Activated CD4-positive, alpha-beta T cell treated with anti-CD3 and anti-CD28 coated beads, Interleukin-2, amount 10 ng/mL, durations not matched to agents 24 days and 14 days (primary cell): ENCODE measurements at places on chromosomes 6 and 20. TPM values are rescaled to one million over a fixed set of nuclear protein-coding genes. Genes with fewer than 3 reads are reported as not detected.

RIMS1 gene
- total RNA-seq = not detected in 2 replicates

LRRN4 gene
- not detected in 2 replicates for total RNA-seq

POU5F1 gene
- not detected in 2 replicates for total RNA-seq

DACT2 gene
- total RNA-seq = 1.8 and 1.9 TPM in 2 replicates

PTCRA gene
- total RNA-seq = not detected in 2 replicates

SCUBE3 gene
- 0.02 and 0.07 TPM in 2 replicates for total RNA-seq

TFAP2D gene
- not detected in 2 replicates for total RNA-seq

COL11A2 gene
- 0.47 and 0.56 TPM in 2 replicates for total RNA-seq

OXT gene
- 0.73 TPM in 1 of 2 replicates, not detected in the other for total RNA-seq

SRMS gene
- total RNA-seq = not detected in 2 replicates

CCN2 gene
- not detected in 2 replicates for total RNA-seq

C6orf52 gene
- 2.2 and 3.0 TPM in 2 replicates for total RNA-seq

CTAGE9 gene
- total RNA-seq = not detected in 2 replicates

- DNase-seq = no peak
These were observed 68.3 kb downstream of the SMLR1 start for GRCh38 chr6:130895516-130895915.

- no peak for DNase-seq
These were observed 46.3 kb upstream of the PLN start for GRCh38 chr6:118501765-118502164.

- DNase-seq = no peak
These were observed 65.9 kb downstream of the RIN2 start for GRCh38 chr20:19823971-19824370.

- peak; percentile 65 for DNase-seq
These were observed 125.5 kb downstream of the IPCEF1 start for GRCh38 chr6:154230910-154231595.

GRCh38 chr6:4942673-4943009 lies 61.2 kb downstream of the RPP40 start:
- DNase-seq = no peak

GRCh38 chr6:157885211-157885788 lies 62.3 kb downstream of the SNX9 start:
- peak; percentile 88 for DNase-seq

GRCh38 chr6:164927288-164928056 lies 381.9 kb downstream of the C6orf118 start:
- peak; percentile 82 for DNase-seq

DNA sequence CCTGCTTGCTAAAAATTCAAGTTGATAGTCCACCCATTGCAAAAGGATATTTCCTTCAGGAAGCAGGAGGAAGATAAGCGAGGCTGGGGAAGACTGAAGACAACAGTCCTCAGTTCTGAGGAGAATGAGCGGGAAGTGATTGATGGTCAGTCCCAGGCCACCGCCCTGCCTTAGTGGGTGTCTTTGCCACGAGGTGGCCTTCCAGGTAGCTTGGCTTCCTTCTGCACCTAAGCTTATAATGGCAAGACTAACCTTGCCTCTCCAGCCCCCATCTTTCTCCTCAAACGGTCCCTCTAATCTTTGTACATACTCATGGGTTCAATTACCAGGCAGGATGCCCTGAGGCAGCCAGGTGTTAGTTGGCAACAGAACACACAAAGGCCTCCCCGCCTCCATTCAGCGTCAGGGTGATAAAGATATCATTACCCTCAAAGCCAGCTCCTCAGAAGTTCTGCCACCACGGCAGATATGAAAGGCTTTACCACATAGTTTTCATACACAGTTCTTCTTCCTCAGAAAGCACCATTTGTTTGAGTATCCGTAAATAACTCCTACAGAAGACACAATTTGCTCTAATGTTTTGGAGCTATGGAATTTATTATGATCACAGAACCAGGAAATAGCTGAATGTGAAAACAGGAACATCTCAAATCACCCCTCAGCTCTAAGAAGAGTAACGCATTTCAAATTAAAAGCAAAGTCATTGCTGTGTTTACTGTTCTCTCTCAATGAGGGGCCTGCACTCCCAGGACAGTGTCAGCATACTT lies 249.4 kb downstream of the ATXN1 start:
- DNase-seq = peak; percentile 68

- DNase-seq = no peak
These were observed 12.5 kb downstream of the LRRC73 start for GRCh38 chr6:43497689-43498088.

- DNase-seq = peak; percentile 88
These were observed 1.7 kb downstream of the CDC25B start for GRCh38 chr20:3797592-3798372.

GRCh38 chr6:81253821-81254220 lies 498.7 kb downstream of the TENT5A start:
- DNase-seq = no peak

GRCh38 chr20:62484478-62484877 lies 8.7 kb upstream of the GATA5 start:
- DNase-seq = no peak

- DNase-seq = no peak
These were observed 32.8 kb downstream of the GSS start for GRCh38 chr20:34922654-34923381.

DNA sequence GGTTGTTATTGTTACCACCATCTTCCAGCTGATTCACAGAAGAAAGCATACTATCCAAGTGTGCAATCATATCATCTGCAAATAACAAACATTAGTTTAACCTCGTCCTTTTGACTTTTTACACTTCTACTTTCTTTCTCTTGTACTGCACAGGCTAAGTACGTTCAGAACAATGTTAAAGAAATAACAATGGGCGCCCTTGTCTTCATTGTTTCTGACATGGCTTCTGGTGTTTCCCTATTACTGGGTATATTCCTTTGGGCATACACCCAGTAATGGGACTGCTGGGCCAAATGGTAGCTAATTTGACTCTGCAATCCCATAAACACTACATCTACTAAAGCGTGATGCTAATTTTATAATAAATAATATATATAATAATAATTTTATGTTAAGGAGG lies 146.7 kb downstream of the GJA10 start:
- DNase-seq = no peak

- no peak for DNase-seq
These were observed 14.6 kb upstream of the CCR6 start for GRCh38 chr6:167108278-167108677.

DNA sequence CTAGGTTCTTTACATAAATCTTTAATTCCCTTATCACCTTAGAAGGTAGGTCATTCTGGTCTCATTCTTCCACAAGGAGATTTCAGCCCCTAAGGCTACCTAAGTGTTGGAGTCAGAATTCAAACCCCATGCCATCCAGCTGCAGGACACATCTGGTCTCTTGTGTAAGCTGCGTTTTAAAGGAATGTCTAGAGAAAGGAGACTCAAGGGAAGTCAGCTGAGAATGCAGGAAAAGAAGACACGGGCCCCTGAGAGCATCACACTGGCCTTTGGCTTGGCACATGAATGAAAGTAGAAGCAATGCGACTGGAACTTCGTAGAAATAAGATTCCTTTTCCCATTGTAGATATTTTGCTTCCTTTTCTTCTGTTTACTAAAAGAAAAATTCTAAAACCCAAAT lies 76.7 kb upstream of the SYNJ2 start:
- DNase-seq = no peak

GRCh38 chr20:50003253-50003656 lies 20.5 kb downstream of the SNAI1 start:
- no peak for DNase-seq

GRCh38 chr6:26251354-26252076 lies 113.5 kb upstream of the BTN3A2 start:
- peak; percentile 94 for DNase-seq

DNA sequence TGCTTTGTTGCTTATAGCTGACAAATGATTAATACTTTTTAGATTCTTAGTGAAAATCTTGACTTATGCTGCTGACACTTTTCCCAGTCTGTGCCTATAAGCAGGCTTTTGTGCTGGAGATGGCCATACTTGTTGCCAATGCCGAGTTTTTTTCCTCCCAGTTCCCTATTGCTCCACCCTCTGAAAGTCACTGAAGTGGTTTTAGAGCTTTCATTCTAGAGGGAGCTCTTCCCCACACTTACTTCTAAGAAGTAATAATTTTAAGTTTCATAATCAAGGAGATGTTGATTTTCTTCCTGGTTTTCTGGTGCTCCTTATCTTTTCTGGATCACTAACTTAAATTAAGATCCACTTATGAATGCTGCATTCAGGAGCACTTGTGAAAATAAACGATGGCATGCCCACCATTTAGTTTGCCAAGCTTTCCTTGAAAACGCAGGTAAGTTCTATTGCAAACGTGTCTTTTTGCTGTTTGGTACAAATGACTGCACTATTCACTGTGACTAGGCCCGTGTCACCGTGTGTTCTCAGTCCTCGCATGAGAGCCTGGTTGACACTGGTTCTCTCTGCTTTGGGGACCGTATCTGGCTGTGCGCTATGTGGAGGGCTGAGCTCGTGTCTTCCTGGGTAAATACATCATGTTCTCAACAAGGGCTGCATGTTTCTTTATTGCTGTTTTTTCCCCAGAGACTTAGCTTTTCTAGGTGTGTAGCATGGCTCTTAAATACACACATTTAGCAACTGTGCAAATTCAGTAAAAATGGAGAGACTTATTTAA lies 50.2 kb downstream of the GFRA4 start:
- DNase-seq = no peak

- peak; percentile 75 for DNase-seq
These were observed 146.9 kb downstream of the PHACTR3 start for GRCh38 chr20:59751075-59751711.

- no peak for DNase-seq
These were observed 2.5 kb downstream of the ZSWIM3 start for GRCh38 chr20:45859916-45860315.

DNA sequence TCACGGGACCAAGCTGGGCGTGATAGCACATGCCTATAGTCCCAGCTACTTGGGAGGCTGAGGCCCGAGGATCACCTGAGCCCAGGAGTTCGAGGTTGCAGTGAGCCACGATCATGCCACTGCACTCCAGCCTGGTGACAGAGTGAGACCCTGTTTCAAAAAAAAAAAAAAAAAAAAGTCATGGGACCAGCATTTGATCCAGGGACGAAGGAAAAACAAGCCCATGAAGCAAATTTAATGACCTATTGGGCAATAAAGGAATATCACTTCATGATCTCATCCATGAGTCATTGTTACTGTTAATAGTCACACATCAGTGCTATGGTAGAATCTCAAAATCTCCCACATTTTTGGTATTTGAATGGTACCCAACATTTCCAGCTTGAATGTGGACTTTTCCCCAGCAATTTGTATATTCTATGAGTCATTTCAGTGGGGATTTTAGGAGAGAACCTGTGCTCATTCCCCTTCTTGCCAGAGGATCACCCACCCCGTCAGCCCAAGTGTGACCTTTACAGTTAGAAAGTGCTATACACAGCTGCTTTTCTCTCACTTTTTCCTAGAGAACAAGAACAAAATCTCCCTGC lies 8.5 kb upstream of the SOD2 start:
- no peak for DNase-seq

DNA sequence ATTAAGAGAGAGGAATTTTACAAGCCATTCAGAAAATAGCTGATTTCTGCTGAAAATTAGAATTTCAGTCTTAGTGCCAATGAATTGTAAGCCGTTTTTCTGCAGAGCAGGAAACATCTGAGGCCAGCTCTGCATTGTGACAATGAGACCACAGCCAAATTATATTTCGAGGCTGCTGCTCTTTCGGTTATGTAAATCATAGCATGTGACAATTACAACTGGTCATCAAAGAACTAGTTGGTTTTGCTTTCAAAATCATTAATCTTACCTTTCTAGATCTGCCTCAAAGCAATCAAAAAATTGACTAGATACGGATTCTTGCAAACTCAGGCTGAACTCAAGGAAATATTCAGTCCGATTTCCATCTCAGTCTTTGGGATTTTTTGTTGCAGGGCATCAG lies 33.4 kb upstream of the INSM1 start:
- no peak for DNase-seq

- DNase-seq = peak; percentile 73
These were observed 60.5 kb upstream of the PRND start for GRCh38 chr20:4661191-4661590.

DNA sequence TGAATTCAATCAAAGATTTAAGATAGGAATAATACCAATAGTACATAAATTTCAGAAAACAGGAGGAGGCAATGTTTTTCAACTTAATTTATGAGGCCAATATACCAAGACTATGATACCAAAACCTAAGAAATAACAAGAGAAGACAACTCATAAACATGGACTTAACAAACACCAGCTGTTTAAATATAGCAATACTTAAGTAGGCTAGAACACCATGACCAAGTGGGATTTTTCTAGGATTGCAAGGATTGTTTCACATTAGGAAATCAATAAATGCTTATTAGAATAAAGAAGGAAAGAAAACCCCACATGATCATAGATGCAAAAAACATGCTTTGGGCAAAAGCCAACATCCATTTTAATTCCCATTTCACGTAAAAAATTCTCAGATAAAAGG lies 355.1 kb downstream of the EPM2A start:
- DNase-seq = no peak

DNA sequence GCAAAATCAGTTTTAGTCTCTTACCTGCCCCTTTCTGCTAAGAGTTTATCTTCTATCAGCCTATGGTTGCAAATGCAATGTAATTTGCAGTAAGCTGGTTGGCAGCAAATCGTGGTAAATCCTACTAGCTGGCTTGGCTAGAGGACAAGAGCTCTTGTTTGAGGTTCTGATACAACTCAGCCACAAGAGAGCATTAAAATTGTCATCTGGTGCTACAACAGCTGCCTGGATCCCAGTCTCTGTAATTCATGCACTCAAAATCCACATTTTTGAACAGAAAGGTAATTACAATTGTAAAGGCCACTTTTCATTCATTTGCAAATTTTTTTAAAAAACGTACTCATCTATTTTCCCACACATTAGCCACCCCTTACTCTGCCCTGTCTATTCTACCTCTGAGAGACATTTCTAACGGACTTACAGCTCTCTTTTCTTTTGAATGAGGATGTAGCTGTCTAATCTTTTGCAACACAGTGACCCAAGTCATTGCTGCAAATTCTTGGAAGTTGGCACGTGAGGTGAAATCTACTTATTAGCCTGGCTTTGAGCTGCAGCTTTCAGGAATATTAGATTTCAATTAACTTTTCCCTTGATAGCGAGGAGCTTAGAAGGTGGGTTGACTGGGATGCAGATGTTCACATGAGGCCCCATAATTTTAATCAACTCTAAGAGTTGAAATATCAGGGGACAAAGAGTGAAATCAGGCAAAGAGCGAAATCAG lies 54.0 kb upstream of the FAM184A start:
- DNase-seq = no peak
